Ureter (tissue), 1 donor: ENCODE measurements at places on chromosomes 11 and 22. TPM values are rescaled to one million over a fixed set of nuclear protein-coding genes. Genes with fewer than 3 reads are reported as not detected.

The IL18 gene
- total RNA-seq: 20.0 TPM

The LSP1 gene
- total RNA-seq: 47.4 TPM

The TMEM121B gene
- 0.18 TPM for total RNA-seq

The PGGHG gene
- 45.0 TPM for total RNA-seq

The PRRG4 gene
- total RNA-seq: 8.6 TPM

DNA sequence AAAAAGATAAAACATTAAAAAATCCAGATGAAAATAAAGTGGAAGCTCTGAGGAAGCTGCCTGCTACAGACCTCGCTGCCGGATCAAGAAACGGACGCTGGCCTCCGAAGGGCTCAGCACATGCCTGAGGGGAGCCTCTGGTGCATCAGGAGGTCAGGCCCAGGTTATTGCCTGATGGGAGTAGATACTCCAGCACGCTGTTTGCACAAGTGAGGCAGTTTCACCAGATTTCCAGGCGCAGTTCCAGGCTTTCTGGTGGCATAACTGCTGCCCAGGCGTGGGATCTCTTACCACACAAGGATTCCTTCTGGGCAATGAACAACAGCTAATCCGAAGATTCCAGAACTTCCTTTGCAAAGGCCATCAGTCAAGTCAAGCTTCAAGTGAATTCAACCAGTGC lies 154.2 kb downstream of the MPPED1 start:
- no peak for DNase-seq

GRCh38 chr22:23067023-23067650 lies 3.2 kb upstream of the GNAZ start:
- DNase-seq: peak; percentile 29

DNA sequence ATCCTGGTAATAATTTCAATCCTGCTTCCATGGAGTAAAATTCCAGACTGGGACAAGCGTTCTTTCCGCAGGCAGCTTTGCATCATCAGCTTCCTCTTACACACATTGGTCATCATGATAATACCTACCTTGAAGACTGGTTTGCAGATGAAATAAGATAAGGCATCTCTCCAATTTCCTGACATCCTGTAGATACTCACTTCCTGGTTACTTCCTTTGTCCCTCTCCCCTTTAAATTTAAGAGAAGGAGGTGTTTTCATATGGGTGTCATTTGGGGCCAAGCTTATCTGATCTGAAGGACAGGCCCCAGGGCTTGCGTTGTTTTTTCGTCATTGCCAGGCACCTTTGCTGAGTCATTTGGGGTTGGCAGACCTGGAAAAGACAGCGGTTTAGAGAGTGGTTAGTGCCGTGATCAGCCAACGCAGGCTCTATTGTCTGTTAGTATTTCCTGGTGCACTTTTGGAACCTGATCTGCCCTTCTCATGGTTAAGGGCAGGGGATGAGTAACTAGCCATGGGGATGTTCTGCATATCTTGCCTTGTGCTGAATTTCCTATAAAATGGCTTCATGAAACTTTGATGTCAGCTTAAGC lies 24.1 kb downstream of the GRAMD1B start:
- DNase-seq: no peak

- DNase-seq: no peak
Measured at GRCh38 chr22:46407748-46408147, 72.2 kb downstream of the TRMU start.

DNA sequence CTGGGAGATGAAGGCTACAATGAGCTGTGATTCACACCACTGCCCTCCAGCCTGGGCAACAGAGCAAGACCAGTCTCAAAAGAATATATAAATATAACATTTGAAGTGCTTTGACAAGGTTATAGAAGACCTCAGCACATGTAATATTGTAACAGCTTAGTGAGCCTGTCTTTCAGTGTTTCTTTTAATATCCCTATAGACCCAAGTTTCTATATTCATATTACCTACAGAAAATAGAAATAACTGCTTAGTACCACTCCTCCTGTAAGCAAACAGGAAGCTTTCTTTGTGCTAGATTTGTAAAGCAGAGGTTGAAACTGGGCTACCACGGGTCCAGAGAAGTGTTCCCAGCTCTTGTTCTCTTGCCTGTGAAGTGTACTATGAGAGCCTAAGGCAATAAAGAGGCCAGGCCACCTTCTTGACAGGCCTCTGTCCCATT lies 68.2 kb downstream of the PPP2R1B start:
- DNase-seq: no peak

DNA sequence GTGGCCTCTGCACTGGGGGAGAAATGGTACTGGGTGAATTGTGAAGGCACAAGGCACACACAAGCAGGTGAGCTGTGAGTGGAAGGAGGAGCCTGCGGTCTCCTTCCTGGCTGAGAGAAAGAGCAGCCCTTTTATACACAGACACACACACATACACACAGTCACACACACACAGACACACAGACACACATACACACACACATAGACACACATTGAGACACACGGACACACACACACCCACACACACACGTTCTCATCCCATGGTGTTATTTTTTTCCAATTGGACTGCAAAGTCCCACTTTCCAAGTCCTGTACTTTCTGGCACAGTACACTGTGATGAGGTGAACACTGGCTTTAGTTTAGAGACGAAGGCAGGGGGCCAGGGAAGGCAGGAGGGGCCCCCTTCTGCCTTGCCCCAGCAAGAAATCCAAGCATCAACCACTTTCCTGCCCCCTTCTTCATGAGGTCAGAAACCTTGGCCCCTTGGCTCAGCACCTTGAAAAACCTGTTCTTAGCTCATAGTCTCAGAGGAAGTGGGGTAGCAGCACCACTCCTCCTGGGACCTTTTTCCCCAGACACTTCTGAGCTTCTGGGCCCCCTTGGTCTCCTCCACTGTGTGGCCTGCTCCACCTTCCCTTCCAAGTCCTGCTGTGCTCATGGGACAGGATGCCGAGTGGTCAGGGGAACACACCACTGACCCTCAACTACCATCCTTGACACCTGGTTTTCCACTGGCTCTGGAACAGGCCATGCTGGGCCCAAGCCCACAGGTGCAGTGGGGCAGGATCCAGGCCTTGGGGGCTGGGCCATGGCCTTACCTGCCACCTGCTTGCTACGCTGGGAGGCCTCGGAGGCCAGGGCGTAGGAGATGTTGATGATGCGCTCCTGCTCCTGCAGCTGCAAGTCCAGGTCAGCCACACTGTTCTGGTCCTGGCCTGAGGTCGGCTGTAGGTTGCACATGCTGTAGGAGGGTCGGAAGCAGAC lies 43.8 kb downstream of the C11orf58 start:
- no peak for DNase-seq

DNA sequence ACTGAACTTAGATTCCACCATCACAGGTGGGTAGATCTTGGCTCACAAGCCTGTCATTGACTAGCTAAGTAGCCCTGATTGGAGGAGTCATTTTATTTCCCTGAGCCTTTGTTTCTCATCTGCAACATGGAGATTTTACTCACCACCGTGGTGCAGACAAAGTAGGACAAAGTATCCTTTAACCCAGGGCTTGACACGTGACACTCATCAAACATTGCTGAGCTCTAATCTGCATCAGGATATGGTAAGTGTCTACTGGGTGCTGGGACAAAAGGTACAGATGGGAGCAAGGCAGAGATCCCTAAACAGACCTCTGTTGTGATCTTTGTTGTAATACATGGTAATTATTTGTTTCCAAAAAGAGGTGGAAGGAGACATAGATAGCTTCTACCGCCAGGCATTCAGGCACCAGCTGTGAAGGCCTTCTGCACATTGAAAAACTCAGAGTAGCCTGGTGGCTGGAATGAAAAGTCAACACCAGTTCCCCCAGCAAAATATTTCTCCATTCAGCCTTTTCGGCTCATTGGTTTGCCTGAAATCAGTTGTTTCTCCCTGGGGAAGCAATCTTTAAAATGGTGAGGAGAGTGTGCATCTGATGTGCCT lies 18.3 kb upstream of the MICAL2 start:
- no peak for DNase-seq

- DNase-seq: no peak
Measured at GRCh38 chr11:19442554-19442910, 201.8 kb upstream of the E2F8 start.

DNA sequence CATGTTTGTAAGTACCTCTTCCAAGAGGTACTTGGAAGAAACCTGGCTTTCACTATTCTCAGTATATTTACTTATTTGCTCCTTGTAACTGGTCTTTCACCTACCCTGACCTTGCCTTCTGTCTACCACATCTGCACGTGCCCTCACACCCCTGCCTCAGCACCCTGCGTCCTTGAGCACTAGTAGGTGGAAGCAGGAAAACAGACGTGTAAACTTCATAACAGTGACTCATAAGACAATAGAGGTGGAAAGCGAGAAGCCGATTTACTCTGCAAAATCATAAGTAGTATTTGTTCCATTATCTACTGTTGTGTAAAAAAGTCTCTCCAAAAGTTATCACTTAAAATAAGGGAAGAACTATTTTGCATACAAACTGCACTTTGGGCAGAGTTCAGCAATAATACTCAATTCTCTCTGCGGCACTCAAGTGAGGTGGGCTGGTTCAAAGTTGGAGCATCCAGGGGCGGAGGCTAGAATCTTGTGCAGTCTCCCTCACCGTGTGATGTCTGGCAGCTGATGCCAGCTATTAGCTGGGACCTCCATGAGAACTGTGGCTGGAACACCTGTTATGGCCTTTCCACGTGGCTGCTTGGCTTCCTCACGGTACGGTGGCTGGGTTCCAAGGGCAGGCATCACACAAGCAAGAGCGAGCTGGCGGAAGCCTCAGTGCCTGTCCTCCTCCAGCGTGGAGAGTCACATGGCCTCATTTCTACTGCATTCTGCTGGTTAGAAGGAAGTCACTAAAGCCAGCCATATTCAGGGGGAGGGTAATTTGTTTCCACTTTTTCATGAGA lies 30.4 kb downstream of the PACS1 start:
- peak; percentile 82 for DNase-seq

- DNase-seq: no peak
Measured at GRCh38 chr22:19566279-19567156, 42.3 kb upstream of the CLDN5 start.

GRCh38 chr11:95567685-95568084 lies 221.9 kb downstream of the FAM76B start:
- no peak for DNase-seq

GRCh38 chr11:66489636-66490035 lies 9.4 kb downstream of the DPP3 start:
- DNase-seq: no peak

- no peak for DNase-seq
Measured at GRCh38 chr11:67120456-67120855, 1.4 kb downstream of the KDM2A start.

DNA sequence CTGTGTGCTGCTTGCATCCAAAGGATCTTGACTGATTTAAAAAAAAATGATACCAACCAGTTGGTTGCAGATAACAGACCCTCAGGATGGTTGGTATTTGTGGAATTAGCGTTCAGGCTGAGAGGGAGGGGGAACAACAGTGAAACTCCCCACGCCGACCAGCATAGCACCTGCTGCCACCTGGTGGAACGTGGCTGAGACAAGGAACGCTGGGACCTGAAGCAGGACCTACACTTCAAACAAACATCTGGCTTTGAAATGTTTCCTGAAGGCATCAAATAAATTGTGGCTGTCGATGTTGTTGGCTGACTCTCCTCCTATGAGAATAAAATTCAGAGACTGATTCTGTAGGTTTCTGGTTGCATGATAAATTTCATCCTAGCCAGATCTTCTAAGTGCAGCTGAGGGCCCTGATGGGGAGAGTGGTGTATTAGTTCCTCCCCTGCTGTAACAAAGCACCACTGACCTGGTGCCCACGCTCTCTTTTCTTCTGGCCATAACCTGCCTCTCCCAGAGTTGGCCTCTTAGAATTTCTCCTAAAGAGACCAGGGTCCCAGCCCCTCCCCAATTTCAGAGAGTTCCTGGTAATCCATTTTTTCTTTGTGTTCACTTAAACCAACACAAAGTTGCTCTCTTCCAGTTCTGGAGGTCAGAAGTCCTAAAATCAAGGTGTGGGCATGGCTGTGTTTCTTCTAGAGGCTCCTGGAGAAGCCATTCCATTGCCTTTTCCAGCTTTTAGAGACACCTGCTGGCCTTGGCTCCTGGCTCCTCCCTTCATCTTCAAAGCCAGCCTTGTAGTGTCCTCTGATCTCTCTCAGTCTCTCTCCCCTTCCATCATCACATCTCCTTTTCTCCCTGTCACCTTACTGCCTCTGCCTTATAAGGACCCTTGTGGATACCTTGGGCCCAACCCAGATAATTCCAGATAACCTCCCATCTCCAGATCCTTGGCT lies 17.3 kb downstream of the APOL2 start:
- DNase-seq: peak; percentile 65

DNA sequence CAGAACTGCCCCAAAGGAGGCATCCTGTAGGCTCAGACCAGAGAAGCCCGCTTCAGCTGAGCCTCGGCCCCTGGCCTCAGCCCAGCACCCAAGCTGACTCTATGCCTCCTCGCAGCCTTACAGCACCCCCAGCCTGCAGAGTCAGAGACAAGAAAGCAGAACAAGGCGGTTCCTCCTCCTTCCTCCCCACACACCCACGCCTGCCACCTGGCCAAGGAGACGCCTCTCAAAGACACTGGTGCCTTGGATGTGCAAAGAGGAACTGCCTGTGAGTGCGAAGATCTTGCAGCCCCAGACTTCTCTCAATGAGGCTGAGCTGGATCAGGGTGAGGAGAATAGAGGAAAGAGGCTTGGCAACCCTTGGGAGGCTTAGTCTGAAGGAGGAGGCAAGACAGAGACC lies 60.2 kb downstream of the PDE2A start:
- DNase-seq: no peak

GRCh38 chr11:103070142-103070541 lies 21.8 kb downstream of the DCUN1D5 start:
- no peak for DNase-seq

GRCh38 chr11:2933375-2934020 lies 4.3 kb upstream of the PHLDA2 start:
- DNase-seq: peak; percentile 85

DNA sequence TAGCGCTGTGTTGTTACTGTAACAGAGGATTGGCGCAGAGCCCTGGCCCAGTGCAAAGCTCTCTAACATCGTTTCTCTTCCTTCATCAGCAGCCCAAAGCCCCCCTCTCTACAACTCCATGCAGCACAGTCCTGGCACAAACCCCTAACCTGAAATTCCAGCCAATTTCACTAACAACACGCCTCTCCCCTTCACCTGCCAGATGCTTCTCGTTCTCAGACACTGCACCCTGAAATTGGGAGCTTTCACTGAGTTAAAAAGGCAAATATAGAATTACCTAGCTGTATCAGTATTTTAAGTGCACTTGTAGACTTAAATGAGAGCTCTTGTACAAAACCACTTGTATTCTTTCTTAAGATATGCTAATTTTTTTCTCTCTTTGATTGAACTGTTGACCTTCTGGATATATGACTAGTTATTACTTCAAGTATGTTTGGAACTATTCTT lies 16.3 kb downstream of the GRAP2 start:
- DNase-seq: no peak
